T-cell (primary cell): ENCODE measurements at places on chromosomes 12 and 14. TPM values are rescaled to one million over a fixed set of nuclear protein-coding genes. Genes with fewer than 3 reads are reported as not detected.
A peak's percentile ranks its signal among the peaks of the same experiment; 100 is the strongest.

The C12orf50 gene
- total RNA-seq, result 0.09 TPM

The GYS2 gene
- total RNA-seq, result 0.40 TPM

The SLC7A8 gene
- total RNA-seq, result 6.5 TPM

The KERA gene
- total RNA-seq, result not detected

The GLIPR1L1 gene
- total RNA-seq, result not detected

DNA sequence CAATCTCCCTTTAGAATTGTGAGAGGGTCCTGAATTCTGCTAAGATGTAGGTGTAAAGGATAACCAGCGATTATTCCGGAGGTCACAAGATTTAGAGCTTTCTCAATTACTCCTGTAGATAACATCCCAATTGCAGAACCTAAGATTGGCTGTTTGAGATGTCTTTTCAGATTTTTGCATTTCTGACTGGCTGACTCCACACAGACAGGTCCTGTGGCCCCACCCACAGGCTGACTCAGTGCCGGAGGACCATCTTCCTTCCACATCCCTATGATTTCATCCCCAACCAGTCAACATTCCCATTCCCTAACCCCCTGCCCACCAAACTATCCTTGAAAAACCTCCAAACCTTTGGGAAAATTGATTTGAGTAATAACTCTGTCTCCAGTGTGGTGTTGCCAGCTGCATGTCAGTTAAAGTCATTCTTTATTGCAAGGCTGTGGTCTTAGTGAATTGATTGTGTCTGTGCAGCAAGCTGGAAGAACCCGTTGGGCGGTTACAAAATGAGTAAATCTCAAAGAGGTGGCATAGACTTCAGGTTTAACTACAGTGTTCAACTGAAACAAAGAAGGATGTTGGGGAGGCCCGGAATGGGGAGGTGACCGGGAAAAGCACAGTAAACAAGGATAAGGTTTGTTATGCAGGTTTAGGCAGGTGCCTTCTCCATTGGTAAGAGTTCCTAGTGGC, 10.6 kb downstream of the FNTB start:
- no peak for DNase-seq

DNA sequence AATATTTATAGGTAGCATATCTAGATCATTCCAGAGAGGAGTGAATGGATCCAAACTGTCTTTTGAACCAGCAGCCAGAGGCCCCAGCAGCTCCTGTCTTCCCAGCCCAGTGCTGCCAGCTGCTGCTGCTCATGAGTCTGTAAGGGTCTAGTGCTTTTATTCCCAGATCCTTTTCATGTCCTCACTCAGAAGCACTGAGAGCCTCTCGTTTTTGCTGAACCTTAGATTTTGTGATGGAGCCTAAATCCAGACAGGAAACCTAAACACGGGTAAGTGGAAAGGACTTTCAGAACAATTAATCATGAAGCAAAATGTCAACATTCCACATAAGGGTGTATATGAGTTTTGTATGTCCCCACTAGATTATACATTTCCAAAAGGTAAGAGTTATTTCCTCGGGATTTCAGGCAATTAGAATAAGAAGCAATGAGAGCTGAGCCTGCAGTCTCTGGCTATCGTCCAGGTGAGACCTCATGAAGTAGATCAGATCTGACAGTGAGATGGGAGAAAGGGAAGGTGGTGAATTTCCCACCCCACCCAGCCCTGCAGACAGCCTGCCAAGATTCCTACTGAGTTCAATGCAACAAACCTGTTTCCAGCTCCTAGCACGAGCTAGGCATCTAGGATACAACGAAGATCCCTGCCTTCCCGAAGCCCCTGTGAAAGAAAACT, 84.4 kb downstream of the NINJ2 start:
- no peak for DNase-seq

DNA sequence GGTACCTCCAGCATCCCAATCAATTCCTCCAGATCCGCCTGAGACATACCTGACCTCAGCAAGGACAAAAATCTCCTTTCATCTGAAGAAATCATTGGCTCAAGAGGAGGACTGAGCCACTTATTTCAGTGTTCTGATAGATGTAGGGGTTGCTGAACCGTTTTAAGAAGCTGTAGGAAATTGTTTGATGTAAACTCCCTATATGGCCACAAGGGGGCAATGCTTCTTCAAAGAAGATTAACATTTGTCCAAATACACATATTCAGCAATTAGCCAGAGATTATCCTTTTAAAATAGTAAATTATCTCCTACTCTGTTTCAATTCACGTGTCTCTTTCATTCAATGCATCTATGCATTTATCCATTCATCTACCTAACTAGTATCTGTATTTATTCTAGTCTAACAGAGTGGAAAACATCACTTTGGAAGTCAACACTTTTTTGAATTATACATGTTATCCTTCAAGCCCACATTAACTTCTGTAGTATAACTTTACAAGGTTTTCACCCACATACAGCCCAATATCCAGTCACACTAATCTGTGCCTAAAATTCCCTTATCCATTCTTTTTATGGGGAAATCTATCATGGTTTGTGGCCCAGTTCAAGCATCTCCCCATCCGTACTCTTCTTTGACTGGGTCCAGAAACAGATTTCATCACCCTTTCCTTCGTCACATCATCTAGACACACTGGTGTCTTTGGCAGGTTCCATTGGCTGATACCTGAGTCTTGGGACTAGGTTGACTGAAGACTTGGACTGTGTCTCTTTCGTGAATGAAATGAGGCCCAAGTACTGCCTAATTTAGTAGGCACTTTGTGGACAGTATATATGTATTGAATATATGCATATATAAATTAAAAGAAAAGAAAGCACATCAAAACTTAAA, 411.0 kb upstream of the OR4E1 start:
- peak; percentile 12 for DNase-seq

DNA sequence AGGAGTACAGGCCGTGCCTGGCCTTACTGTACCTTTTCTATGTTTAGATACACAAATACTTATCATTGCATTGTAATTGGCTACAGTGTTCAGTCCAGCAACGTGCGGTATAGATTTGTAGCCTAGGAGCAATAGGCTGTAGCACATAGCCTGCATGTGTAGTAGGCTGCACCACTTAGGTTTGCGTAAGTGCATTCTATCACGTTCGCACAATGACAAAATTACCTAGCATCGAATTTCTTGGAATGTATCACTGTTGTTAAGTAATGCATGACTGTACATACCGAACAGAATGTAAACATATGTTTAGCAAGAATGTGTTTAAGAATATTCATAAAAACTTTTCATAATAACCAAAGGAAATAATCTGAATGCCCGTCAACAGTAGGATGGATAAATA, 31.9 kb downstream of the VRTN start:
- no peak for DNase-seq

GRCh38 chr14:102770147-102771123, 6.8 kb upstream of the TRAF3 start:
- DNase-seq, result no peak

DNA sequence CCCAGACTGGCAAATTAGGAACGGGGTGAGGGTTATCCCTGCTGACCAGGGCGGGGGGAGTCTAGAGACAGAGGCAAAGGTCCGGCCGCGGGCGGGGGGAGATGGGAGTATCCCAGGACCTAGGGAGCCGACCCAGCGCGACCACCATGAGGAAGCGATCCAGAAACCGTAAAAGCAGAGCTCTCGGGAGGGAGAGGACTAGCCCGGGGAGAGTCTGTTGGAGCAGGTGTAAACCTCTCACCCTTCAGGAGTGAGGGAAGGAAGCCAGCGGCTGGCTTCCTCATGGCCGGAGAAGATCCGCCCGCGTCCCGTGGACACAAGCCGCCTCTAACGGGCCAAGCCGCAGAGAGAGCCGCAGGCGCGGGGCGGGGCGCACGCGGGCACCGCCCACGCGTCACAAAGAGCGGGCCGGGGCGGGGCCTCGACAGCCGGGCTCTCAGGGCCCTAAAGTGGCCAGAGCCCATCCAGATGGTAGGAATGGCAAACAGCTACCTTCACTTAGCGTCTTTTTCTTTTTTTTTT, at the start of gene ACRBP:
ACRBP (minus strand) TSS at position 350 of the 522 bp plus-strand sequence; CDS start at position 284, 66 bp downstream.
- no peak for DNase-seq

- DNase-seq, result peak; percentile 74
These were observed 26.6 kb upstream of the KLRB1 start for GRCh38 chr12:9634177-9634803.

DNA sequence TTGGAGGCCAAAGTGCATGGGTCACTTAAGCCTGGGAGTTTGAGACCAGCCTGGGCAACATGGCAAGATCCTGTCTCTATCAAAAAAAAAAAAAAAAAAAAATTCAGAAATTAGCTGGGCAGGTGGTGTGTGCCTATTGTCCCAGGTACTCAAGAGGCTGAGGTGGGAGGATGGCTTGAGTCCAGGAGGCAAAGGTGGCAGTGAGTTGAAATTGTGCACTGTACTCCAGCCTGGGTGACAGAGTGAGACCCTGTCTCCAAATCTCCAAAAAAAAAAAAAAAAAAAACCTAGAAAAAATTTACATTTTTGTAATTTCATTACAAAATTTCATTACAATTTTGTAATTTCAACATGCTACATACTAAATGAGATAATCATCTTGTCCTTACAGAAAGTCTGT, 42.7 kb downstream of the SYNE2 start:
- no peak for DNase-seq

DNA sequence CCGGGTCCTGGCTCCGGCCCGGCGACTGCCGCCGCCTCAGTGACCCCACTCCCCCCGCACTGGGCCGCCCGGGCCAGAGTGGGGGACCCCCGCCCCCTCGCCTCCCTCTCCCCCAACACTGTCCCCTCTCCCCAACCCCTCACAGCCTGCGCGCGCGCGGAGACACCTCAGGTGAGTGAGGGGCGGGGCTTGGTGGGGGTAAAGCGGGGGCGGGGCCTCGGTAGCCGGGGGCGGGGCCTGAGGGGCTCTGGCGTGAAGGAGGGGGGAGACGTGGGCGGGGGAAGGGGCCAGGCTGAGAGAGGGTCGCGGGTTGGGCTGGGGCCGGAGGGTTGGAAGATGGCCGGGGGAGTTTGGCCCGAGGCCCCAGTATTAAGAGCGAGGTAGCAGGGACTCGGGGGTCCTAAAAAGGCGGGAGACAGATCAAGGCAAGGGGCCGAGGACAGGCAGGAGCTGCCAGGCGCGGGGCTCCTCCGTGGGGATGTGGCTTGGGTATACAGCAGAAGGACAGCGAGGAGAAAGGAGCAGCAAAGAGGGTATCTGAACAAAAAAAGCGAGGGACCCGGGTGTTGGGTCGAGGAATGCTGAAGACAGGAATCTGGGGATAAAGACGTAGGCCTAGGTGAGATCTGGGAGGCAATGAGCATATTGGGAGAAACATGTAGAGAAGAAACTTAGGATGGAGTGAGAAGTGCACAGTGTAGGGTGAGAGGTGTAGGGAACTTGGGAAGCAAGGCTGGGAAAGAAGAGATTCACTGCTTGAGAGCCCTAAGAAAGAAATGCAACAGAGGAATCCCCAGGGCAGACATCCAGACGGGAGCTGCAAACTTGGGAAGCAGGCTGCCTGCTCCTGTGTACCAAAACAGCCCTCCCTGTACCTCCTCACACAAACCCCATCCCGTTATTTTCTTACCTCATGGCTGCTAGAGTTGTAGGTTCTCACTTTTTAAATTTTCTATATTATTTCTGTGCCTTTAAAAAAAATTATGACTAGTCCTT, 10.8 kb downstream of the SUOX start:
- peak; percentile 59 for DNase-seq

DNA sequence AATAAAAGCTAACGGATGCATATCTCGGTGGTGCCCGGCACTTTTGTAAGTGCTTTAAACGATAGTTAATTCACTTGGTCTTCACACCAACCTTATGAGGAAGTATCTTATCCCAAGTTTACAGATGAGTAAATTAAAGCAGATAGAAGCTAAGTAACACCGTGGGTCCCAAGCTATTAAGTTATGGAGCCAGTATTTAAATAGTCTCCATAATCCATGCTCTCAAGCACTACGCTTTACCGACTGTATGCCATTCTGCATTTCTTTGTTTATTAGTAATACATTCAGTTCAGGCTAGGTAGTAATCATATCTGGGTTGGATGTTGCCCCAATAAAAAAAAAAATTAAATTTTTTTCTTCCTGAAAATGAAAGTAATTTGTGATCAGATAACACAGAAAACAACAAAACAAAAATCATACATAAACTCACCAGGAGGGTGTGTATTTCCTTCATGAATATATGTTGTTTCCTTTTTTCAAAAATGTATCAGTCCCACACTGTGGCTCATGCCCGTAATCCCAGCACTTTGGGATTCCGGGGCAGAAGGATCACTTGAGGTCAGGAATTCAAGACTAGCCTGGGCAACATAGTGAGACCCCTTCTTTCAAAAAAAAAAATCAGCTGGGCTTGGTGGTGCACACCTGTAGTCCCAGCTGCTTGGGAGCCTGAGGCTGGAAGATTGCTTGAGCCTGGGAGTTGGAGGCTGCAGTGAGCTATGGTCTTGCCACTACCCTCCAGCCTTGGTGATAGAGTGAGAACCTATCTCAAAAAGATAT, 1.4 kb upstream of the M6PR start:
- no peak for DNase-seq

- DNase-seq, result no peak
These were observed 433.8 kb downstream of the FUT8 start for GRCh38 chr14:65846196-65846868.

DNA sequence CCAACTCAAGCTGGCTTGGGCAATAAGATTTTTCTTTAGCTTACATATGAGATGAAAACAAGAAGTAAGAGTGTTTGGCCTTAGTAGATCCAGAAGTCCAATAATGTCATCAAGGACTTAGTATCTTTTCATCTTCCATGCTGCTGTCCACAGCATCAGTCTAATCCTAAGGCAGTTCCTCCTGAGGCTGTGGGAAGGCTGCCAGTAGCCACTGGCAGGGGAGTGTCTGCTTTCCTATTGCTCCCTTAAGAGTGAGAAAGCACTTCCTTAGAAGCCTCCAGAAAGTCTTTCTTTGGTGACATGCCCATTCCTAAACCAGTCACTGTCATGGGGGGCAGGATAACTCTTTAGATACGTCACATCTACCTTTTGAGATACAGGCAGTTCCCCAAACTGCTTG, 317.7 kb downstream of the BMP4 start:
- no peak for DNase-seq
